ENCODE measurements at places on chromosomes 2 and 18. TPM values are rescaled to one million over a fixed set of nuclear protein-coding genes. Genes with fewer than 3 reads are reported as not detected.

EHD3 gene
- 5.9 TPM for total RNA-seq

MRPS9 gene
- total RNA-seq, result 32.0 TPM

ZSWIM2 gene
- not detected for total RNA-seq

ASB3 gene
- 23.8 TPM for total RNA-seq

PARD6G gene
- total RNA-seq, result 0.75 TPM
